ENCODE measurements at places on chromosomes 7 and 10.

DNA sequence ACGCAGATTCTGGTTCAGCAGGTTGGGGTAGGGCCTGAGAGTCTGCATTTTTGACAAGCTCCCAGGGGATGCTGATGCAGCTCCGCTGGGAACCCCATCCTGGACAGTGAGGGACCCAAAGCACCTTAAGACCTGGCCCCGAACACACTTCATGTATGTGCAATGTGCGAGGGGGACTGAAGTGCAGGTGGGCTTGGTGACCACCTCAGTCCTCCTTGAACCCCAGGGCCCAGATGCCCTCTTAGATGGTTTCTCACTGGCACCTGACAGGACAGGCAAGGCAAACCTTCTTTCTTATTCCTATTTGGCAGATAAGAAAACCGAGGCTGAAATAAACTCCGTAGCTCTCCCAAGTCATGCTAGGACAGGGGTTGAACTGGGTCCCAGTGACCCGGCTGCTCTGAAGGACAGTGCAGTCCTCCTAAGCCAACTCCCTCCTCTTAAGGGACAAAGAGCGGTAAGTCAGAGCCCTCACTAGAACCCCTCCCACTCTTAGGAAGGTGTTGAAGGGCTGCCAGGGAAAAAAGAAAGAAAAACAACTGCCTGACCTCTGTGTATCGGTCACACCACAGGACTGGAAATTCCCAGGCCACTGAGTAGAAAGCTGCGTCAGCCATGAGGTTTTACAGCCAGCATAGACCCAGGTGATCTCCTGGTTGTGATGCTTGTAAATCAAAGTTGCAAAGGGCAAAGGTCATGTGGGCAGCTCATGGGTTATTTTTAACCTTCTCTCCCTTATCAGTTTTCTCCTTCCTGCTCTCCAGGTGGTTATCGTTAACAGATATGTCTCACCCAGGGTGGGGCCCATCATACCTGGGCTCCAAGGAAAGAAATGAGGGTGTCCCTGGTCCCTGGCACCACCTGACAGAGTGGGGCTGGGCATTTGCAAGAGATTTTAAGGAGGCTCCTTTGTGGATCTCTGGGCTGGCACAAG, 90.9 kb upstream of the SMNDC1 start:
- no peak for DNase-seq

DNA sequence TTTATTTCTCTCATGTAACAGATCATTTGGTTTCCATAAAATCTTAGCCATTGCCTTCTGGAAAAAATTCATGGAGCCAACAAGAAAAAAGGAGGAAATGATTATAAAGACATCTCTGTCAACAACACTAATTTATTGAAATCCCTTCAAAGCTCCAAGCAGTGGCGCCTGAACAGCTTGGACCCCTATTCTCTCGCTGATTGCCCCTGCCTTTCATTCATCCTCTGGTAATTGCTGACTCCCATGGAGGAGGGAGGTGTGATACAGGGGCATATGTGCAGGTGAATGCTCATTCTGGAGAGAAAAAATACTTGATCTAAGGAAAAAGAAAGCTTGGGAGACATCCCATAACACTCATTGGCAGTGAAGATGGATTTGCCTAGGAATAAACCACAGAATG, 345.5 kb downstream of the FGFR2 start:
- DNase-seq: no peak

DNA sequence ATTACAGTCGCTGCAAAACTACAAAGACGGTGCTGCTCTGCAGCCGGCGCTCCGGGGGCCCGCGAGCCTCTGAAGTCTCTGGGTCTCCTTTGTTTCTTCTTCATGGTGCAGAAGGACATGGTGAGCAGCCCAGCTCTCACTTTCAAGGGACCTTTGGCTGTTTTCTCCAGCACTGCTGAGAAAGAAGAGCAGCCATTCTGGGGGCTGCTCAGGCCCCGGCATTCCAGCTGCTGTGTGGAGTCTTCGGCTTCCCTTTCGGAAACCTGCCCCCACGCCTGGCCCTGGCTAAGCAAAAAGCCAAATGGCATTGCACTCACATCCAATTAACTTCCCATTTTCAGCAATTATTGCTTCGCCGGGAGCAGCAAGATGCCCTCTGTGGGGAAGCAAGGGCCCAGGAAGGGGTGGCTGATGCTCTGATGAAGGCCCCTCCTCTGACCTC, 555.7 kb downstream of the PTPRN2 start:
- DNase-seq: no peak

DNA sequence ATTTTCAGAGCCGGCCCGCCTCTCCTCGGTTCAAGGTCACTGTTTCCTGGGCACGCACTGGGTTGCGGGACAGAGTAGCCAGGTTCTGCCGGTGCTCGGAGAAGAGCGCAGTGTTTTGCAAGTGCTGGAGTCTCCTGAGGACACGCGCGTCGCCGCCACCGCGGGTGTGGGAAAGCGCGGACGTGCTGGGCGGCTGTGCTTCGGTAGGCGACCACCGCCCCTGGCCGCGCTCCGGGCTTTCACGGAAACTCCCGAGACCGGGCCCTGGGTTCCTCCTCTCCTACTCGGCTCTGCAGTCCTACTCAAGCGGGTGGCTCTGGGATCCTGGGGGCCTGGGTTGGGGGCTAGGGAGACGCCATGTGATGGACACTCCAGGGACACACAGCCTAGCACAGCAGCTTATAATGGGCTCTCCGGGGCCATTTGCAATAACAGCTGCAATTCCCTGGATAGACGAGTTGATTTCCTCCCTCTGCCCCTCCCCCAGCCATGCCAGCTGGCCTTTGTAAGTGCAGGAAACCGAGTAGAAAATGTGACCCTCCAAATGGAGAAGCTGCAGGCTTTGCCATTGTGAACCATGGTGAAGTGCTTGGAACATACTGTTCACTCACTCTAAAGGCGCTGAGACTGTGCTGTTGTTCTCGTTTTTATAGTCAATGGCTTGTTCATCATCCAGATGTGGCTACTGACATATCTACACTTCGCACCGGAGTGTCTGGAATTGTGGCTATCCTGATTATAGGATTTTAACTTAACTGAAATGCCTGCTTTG, 2.1 kb downstream of the FRAT1 start:
- DNase-seq: no peak

DNA sequence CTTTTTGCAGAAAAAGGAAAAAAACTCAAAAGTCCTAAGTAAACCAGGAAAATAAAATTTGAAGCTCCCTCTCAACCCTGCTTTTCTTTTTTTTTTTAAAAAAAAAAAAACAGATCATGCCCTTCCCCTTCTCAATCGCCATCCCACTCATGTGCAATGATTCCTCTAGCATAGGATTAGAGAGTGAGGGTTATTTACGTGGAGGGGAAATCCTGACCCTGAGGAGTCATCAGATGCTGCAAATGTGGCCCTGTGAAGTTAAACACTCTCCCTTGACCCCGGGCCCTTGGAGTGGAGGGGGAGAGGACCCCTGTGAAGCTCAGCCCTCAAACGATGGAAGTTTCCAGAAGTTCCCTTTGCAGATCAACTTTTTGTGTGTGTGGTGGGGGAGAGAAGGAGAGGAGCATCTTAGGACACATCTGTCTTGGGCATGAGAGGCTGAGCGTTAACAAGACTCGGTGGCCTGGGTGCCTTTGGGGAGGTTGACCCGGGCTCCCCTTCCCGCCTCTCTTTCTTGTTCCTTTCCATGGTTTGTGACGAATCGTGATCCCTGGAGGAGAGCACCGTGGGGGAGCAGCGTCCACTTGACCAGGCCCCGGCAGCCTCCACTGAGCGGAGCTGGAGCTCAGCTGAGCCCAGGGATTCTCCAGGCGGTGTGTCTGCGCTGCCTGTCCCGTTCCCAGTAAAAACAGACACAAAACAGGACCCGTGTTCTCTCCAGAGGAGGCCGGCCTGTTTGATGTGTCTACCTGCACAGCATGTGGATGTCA, 1.5 kb upstream of the SHH start:
- DNase-seq: no peak

GRCh38 chr10:13712837-13713581, 126.2 kb downstream of the PRPF18 start:
- DNase-seq: peak; percentile 18

DNA sequence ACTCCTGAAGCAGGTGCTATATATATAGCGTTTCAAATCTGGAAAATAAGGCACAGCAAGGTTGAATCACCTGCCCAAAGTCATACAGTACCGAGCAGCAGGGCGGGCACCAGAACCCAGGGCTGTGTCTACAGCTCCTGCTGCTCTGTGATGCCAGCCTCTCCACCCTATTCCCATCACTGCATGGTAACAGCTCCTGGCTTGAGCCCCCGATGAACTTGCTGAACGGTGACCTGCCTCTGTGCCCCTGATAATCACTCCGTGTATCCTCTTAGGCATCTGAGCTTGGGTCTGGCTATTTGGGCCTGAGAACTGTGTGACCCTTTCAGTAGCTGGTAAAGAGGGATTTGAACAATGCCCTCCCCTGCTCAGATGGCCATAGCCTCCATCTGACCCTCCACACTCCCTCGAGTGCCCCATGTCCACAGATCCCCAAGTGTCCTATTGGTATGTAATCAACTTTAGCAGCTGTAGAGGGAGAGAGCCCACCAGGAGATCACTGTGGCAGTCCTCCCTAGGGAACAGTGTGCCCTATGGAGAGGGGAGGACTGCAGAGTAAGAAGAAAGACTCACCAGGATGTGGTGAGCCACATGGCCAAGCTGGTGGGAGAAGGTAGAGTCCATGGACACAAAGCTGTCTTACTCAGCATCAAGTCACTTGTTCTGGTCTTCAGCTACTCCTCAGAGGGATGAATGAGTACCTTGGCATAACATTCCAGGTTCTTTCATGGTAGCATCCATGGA, 1.1 kb upstream of the ARHGAP22 start:
- no peak for DNase-seq

GRCh38 chr7:116122972-116123595, 87.3 kb upstream of the TES start:
- no peak for DNase-seq

- no peak for DNase-seq
Observed at GRCh38 chr10:54667136-54667535, 133.9 kb downstream of the PCDH15 start.

GRCh38 chr10:71272056-71272771, 46.8 kb upstream of the SLC29A3 start:
- DNase-seq: no peak

GRCh38 chr7:82467020-82467419, 23.4 kb upstream of the CACNA2D1 start:
- no peak for DNase-seq

GRCh38 chr10:70504521-70505358, 26.2 kb downstream of the PALD1 start:
- DNase-seq: no peak
